ENCODE measurements at places on chromosomes 5 and 9.
A peak's percentile ranks its signal among the peaks of the same experiment; 100 is the strongest.

DNA sequence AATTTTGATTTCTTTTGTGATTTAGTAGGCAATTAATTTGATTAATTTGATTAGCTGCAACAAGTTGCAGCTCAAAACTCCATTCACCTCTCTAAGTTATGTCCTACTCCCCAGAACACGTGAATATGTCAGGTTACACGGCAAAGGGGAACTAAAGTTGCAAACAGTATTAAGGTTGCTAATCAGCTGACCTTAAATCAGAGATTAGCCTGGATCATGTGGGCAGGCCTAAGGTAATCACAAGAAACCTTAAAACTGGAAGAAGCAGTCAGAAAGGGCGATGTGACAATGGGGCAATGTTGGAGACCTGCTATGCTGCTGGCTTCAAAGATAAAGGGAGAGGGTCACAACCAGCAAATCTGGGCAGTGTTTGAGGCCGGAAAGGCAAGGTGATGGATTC is 47.3 kb upstream of the ANXA1 start:
- no peak for DNase-seq

DNA sequence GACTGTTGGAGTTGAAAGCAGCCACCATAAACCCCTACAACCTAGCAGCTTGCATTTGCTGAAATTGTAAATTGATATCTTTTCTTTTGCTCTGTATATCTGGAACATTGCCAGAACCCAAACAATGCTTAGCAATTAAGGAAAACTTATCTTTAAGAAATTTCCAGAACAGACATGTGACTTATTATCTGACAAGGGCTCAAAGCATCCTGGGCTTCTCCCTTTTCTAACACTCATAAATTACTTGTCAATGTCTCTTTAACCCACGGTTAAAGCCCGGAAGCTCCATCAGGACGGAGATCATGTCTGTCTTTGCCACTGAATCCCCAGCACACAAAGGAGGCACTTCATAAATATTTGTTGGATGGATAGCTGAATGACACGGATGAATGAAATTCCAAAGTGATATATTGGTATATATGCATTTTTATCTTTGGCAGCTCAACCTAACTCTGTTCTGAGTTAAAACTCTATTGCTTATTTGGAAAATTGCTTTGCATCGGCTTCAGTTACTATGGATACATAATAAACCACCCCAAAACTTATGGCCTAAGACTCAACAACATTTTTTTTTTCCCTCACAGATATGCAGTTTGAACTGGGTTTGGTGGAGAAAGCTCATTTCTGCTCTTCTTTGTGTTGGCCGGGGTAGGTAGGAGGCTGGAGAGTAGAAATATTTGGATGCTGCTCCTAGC is 103.1 kb upstream of the CLINT1 start:
- no peak for DNase-seq

- peak; percentile 88 for DNase-seq
These were observed 119.7 kb upstream of the SPATA31C2 start for GRCh38 chr9:88258024-88258423.

DNA sequence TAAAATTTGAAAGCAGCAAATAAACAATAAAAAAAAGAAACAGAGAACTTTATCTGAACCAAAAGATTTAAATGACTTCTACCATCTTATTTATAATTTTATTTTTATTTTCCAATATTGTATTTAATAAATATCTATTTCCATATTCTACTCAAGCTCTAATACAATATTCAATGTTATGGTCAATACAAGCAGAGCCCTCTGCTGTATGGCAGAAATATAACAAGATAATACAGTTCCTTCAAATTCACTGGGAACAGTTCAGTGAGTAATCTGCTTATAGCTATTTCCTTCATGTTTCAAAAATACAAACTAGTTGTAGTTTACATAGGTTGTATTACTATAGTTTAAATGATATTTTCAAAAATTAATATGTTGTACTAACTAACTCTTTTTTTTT is 332.7 kb downstream of the PRDM9 start:
- no peak for DNase-seq

- DNase-seq = no peak
These were observed 97.1 kb downstream of the DTWD2 start for GRCh38 chr5:118891252-118891651.

GRCh38 chr5:172630986-172631385 is 10.1 kb upstream of the NEURL1B start:
- DNase-seq = no peak

GRCh38 chr5:134846641-134846960 is 833 bp downstream of the C5orf24 start:
- DNase-seq = no peak

DNA sequence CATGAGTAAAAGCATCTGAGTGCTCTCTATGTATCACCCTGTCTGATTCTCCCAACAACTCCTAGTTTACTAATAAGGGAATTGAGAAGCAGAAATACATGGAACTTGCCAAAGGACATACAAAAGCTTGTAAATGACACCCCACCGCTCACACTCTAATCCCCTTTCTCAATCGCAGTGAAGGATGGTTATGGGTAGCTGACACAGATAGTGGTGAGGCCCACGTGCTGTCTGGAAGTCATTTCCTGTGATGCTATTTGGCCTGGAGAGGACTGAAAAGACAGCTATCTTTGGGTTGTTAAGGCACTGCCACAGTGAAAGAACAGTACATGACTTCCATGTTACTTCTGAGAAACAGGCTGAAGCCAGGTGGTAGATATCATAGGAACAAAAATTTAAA is 117.0 kb downstream of the GLIS3 start:
- no peak for DNase-seq

- DNase-seq = no peak
These were observed 9.7 kb upstream of the URM1 start for GRCh38 chr9:128361296-128361985.

DNA sequence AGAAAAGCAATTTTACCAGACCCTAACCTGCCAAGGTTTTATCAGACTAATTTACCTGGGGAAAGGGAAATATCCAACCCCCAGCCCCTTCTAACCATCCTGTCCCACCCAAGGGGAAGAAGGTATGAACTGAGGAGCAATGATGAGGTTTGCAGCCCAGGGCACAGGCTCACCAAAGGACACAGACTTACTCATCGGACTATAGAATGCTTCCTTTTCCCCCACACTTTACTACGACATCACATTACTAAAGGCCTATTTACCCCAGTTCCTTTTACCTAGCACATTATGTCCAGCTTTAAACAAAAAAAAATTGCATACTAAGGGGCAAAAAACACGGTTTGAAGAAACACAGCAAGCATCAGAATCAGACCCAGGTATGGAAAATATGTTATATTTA is 94.1 kb upstream of the FST start:
- no peak for DNase-seq

- DNase-seq = no peak
These were observed 76.4 kb upstream of the PRSS3 start for GRCh38 chr9:33718987-33719386.

- DNase-seq = no peak
These were observed 2.0 kb downstream of the MATR3 start for GRCh38 chr5:139295346-139296057.

DNA sequence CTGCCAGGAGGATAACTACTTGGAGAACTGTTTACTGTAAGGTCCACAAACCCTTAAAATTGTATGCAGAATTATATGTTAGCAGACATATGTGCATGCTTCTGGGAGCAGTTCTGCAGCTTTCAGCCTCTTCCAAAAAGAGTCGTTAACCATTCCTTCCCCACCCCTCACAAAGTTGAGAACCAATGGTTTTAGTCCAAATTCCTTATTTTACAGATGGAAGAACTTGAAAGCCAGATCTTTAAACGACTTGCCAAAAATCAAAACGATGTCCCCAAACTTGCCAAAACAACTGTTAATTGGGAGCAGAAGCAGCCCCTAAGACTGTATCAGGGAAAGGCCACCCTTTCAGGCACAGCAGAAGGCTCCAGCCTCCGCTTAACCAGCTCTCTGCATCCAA is 266.4 kb upstream of the ANKRD55 start:
- DNase-seq = no peak

DNA sequence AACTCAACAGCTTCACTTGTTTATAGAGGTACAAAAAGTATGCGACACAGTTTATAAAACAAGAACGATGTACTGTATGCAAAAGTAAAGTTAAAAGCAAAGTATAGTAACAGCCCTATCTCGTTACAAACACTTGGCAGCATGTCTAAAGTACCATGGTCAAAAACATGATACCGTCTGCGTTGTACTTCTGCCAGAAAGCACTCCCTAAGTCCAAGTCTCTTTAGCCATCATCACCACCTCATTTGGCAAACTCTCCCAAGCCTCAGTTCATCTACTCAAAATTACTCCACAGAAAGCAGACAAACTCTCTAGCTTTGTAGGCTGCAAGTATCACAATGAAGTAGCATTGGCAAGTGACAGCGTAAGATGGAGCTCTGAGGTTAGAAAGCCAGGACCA is 73.4 kb downstream of the NFIB start:
- DNase-seq = no peak

DNA sequence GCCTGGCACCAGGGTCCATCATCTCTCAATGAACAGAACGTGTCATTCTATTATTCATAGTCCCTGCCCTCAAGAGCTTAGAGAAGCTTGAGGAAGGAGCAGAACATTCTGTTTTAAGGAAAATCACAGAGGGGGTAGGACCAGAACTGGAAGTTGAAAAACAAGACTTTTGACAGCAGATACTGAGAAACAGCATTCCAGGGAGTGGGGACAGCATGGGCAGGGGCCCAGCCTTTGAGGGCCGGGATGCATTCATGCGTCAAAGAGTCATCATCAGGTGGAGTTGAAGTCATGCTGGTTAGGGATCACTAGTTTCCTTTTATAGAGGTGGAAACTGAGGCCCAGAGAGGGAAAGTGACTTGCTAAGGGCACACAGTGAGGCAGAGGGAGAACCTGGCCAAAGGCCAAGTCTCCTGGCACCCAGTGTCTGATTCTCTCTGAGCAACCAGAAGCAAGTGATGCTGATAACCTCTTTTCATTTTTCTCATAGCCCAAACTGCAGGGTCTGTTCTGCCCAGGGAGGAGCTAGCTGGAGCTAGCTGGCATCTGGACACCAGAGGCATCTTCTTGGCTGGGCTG is 41.5 kb upstream of the STXBP1 start:
- no peak for DNase-seq

GRCh38 chr9:14095277-14095676 is 218.7 kb downstream of the NFIB start:
- DNase-seq = no peak
